ENCODE measurements at places on chromosomes 5 and 9.

DNA sequence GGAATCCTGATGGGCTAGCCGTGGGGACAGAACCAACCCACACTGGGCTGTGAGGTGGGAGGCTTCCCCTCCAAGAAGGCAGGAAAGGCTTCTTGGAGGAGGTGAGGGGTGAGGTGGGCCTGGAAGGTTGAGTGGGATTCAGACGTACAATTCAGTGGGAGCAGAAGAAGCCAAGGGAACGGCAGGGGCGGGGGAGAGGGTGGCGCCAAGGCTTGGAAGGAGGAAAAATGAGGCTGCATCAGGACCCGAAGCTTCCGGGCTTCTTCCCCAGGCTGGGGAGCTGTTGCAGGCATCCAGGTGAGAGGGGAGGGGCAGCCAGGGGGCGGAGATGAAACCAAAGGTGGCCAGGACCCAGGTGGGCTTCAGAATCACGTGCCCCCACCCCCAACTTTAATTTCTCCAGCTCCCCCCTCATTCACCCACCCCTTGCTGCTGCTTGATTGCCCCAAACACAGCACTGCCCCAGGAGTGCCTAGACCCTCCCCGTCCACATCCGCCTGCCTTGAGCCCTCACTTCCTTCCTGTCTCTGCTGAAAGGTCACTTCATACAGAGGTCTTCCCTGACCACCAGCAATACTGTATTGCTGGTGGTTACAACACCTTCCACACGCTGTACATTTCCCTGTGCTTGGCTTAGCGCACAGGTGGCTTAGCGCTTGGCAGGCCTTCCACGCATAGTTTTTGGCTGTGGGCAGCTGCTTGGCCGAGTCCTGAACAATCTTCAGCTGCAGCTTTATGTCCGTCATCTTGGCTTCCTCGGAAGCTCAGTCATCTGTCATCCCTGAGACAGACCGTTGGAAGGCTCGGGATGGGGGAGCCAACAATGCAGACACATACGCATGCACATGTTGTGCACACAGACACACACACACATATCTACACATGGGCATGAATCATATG, 193.5 kb downstream of the RGS3 start:
- DNase-seq, result no peak

- DNase-seq, result no peak
Observed at GRCh38 chr5:143771189-143771588, 40.8 kb upstream of the HMHB1 start.

DNA sequence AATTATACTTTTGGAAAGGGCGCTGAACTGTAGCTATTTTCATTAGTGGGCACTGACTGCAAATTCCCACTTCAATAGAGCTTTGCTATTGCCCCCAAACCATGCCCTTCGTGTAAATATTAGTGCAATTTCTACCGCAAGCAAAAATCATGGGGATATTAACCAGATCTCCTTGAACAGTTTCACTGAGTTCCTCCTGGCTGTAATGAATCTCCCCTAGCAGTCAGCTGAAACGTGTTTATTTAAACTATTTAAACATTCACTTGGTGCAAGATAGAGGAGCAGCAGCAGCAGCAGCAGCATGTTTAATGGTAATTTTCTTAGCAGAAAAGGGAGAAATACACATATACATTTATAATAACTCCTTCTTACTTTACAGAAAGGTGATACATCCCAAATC, 54.4 kb downstream of the ARRDC3 start:
- DNase-seq, result no peak

DNA sequence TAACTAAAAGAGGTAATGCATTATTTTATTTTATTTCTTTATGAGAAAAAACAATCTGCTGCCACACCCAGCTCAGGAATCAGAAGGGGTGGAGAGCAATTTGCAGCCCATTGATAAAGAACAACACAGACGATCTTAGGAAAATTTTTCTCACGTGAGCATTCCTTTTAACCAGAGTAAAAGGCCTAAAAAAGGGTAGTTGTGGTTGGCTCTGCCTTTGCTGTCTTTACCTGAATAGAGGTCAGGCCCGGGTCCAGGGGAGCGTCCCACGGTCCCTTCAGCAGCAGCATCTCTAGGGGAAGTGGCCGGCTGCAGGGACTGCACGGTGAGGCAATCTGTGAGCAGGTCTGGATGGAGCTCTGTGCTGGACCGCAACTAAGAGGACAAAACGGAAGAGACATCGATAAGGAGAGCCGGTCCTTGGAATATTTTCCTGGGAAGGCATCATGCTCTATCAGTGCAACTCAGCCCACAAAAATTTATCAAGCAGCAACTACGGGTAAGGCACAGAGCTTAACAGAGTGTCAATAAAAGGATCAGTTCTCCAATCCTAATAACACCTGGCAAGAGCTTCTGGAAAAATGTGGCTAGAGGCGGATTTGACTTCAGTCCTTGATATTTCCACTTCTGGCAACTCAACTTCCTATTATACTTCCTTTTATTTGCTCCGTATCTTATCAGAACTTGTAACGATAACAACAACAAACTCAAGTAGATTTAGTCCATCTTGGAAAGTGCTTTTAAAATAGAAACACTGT, 372.8 kb upstream of the RFX3 start:
- DNase-seq, result no peak

GRCh38 chr5:37136694-37137093, 112.5 kb downstream of the CPLANE1 start:
- DNase-seq, result no peak

GRCh38 chr9:121201045-121201737, 478 bp downstream of the RAB14 start:
- DNase-seq, result peak; percentile 37

GRCh38 chr9:114053246-114054005, 24.7 kb downstream of the AMBP start:
- no peak for DNase-seq

GRCh38 chr5:34684281-34684979, 28.3 kb downstream of the RAI14 start:
- DNase-seq, result no peak

DNA sequence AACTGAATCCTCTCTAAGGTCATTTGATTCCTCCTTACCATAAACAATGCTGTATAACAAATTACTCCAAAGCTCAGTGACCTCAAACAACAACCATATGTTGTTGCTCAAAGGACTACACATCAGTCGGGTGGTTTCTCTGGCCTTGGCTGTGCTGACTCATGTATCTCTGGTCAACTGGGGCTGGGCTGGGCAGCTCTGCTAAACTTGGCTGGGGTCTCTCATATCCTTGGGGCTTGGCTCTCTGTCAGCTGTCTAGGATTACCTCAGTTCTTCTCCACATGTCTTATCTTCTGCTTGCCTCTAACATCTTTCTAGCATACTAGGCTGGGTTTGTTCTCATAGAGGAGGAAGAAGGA, 86.4 kb downstream of the GALNT10 start:
- DNase-seq, result no peak

GRCh38 chr5:31049936-31050704, 143.4 kb upstream of the CDH6 start:
- no peak for DNase-seq

GRCh38 chr5:56172241-56172640, 60.9 kb downstream of the ANKRD55 start:
- peak; percentile 88 for DNase-seq

- DNase-seq, result no peak
Observed at GRCh38 chr5:103259705-103260355, 1.3 kb downstream of the MACIR start.

DNA sequence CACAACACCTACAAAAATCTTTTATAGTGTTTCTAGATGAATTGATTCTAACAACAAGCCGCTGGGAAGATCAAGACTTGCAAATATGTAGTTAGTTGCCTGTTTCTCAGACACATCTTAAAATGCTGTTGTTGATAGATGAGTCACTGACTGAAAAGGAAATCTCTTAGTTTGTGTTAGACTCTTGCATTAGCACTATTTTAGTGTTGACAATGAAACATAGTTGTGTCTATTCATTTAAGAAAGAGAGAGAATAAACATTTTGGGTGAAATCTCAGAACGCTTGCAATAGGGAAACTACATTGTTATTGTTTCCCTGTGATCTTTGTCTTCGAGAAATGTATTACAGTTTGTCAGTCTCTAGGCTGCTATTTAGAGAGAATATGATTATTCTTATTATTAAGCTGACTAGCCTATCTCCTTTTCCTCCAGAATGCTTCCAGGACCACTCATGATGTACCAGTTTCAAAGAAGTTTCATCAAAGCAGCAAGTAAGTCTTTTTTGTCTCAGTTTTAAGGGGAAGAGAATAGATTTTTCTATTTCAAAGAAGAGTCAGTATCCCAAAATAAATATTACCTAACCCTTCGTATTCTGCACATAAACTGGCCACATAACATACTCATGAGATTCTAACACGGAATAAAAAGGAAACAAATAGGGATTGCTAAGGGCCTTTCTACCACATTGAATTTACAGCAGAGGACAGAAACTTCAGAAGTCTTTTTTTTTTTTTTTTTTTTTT, 285.6 kb downstream of the ARHGAP26 start:
- DNase-seq, result peak; percentile 33

GRCh38 chr5:14790220-14790619, 81.4 kb downstream of the ANKH start:
- no peak for DNase-seq

DNA sequence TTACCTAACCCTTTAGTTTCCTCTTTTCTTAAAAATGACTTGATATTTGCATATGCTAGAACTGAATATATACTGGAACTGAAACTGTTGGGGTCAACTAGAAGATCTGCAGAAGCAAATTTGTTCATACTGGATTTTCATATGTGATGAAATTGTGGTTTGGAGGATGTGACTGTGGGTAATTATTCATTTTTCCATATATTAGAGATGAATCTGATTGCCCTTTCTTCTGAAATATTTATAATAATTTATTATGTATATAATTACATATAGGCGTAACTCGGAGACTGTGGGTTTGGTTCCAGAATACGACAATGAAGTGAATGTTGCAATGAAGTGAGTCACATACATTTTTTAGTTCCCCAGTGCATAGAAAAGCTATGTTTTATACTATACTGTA, 149.1 kb downstream of the ATP10B start:
- DNase-seq, result peak; percentile 90

DNA sequence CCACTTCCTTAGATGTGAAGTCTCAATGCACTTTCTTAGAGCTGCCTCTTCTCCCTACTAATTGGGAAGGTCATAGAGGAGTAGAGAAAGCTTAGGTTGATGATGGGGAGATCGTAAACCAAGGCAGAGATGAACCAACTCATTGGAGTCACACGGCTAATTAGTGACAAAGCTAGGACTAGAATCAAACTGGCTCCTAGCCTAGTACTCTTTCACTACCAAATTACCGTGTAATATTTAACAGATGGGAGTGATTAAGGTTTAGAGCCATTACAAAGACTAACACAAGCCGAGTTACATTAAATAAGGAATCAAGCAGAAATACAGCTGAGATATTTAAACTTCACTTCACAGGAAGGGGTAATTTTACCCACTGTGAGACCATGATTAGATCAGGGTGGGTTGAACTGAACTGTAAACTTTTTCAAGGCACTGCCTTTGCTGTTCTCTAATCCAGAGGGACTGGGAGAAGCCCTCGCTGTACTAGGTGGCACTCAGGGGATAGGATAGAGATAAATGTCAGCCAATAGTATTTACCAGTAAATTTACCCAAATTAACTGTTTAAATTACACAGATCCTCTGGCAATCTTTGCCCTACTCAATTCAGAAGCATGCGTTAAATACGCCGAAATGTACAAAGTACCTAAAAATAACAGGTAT, 166.4 kb upstream of the PIK3R1 start:
- DNase-seq, result no peak

DNA sequence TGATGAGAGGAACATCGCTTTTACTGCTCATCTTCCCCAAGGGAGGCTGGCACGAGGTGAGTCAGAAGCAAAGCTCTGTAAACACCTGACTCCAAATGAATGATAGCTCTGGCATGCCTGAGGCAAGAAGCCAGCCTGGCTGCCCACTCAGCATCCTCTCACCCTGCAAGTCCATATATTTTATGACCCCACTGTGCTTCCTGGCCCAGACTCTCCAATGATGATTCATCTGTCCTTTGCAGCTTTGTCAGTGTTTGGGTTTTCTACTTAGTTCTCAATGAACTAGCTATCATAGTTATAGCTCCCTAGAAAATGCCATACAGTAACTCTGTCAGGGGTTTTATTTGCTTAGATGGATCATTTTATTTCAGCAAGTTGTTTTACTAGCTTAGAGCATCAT, 52.1 kb upstream of the FSTL4 start:
- no peak for DNase-seq

GRCh38 chr5:82396396-82396795, 118.2 kb upstream of the RPS23 start:
- DNase-seq, result no peak

DNA sequence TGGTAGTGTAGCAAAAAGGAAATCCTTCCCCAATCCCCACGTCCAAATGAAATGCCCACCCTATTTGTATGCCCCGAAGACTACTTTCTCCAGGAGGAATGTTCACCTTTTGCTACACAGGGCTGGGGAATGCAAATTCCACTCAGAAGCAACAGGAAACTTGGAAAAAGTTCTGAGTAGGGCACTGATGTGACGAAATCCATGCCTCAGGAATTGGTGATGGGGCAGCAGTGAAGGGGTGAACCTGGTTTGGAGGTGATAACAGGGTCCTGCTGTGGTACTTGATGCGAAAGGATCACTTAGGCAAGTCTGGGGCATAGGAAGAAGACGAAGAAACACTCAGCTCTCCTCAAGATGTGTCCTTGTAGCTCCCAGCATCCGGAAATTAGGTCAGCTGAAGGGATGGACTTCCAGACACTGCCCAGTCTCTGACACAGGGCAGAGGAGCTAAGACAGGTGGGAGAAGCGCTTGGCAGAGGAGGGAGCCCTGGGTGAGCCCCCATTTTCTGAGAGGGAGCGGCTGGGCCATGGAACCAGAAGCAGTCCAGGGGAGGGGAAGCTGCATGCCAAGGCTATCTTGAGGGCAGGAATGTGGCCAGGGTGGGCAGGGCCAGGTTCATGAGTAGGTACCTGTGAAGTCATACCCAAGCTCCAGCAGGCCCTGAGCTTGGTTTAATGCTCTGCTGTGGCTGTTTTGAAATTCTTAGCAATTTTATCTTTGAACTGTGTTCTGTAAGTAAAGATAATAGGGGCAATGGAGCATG, 22.2 kb upstream of the MVB12B start:
- DNase-seq, result no peak

- no peak for DNase-seq
Observed at GRCh38 chr9:106588626-106589025, 274.3 kb upstream of the ZNF462 start.

DNA sequence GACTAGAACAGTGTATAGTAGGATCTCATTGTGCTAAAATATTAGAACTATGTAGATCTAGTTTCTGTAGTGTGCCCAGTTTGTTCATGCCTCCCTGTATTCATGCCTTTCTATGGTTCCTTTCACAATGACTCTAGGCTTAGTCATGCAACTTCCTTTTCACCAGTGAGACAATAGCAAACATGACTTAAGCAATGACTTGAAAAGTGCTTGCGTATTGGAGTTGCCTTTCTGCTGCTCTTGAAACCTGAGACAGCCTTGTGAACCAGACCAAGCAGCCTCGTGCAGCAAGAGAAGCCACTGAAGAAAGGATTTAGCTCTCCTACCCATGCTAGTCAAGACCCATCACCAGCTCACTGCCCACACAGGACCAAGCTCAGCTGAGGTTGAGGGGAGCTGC, 294.5 kb upstream of the TAS2R1 start:
- DNase-seq, result peak; percentile 25

DNA sequence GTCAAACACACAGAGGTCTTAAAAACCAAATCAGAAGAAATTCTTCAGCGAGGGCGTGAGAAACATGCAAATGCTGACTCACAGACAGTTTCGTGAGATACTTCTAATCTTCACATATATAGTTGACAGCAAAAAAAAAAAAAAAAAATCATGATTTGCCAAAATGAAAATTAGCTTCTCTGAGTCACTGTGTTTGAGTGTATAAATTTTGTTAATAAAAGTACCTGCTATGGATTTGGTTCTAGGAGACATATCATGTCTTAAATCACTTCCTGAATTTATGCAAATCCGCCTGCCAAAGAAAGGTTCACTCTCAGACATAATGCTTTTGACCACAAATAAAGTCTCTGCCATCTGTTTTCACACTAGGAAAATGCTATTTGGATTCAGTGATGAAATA, 114.3 kb downstream of the SLC1A3 start:
- DNase-seq, result no peak

All from suppressor macrophage treated with lipopolysaccharide for 4 hours (primary cell).